ENCODE measurements at places on chromosomes 3 and 15. TPM values are rescaled to one million over a fixed set of nuclear protein-coding genes. Genes with fewer than 3 reads are reported as not detected.

GRCh38 chr3:129398803-129399144, 29.7 kb downstream of the EFCAB12 start:
- no peak for DNase-seq

GRCh38 chr15:100341750-100342560, at the start of gene ADAMTS17:
Gene ADAMTS17, minus strand, starts transcription at chr15:100341975. Its CDS starts 76 bp downstream, at chr15:100341899.
- DNase-seq = peak; percentile 70

DNA sequence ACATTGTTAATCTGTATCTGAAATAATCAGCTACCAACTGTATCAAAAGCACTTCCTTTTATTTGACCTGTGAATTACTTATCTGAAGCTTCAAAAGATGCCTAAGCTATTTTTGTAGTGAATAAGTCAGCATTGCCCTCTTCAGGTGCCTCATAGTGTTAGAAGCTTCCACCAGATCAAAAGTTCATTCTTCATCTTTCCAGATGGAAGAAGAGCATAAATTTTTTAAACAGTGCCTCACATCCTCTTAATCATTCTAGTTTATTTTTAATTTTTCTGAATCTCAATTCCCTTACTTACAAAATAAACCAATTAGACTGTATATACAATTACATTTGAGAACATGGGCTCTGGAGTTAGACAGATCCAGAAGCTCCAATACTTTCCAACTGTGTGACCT, 65.0 kb downstream of the MYO5A start:
- no peak for DNase-seq

The SPATA12 gene
- total RNA-seq = not detected

DNA sequence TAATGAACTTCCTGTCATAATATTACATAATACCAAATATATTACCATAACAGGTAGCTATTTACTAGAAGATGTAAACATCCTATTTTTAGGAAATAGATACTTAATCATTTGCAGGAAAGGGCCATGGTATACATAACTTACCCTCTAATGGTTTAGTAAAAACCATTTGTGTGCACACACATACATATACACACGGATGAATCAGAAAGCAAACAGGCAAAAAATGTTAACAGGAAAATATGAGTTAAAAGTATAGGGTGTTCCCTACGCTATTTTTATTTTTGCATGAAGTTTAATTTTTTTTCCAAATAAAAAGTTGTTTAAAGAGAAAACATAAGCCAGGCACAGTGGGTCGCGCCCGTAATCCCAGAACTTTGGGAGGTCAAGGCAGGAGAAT, 34.6 kb downstream of the FAM174B start:
- DNase-seq = no peak

Measured in activated B cell treated with CpG ODN at 0.5 μM for 24 hours (primary cell).